ENCODE measurements at places on chromosomes 3 and 15.

- DNase-seq = no peak
Measured at GRCh38 chr15:89211678-89212170, 9.7 kb downstream of the RLBP1 start.

GRCh38 chr3:73513260-73513659 is 111.5 kb downstream of the PDZRN3 start:
- DNase-seq = no peak

DNA sequence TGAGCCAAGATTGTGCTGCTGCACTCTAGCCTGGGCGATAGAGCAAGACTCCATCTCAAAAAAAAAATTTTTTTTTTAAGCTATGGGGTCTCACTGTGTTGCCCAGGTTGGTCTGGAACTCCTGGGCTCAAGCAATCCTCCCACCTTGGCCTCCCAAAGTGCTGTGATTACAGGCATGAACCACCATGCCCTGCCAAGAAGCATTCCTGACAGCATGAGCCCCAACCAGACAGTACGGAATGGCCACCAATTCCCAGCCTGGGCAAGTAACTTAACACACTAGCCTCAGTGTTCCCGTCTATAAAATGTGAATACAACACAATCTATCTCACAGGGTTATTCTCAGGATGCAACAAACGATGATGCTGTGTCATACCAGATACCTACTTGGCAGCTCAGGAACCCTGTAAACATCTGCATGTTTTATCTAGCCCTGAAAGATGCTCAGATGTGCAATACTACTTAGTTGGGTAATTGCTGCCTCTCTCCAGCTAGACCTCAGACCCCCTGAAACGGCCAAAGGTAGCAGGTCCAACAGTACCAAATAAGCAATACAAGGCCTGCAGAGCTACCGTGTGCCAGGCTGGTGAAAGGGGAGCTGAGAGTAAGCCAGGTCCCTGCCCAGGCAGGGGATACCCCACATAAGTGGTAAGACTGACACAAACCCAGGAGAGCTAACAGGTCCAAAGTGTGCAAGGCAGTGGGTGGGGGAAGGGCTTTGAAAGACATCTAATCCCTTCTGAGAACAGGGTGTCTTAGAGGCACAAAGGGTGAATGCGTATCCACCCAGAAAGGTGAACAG is 1.9 kb downstream of the TKT start:
- DNase-seq = no peak

- no peak for DNase-seq
Measured at GRCh38 chr3:30948426-30948825, 54.0 kb upstream of the GADL1 start.

DNA sequence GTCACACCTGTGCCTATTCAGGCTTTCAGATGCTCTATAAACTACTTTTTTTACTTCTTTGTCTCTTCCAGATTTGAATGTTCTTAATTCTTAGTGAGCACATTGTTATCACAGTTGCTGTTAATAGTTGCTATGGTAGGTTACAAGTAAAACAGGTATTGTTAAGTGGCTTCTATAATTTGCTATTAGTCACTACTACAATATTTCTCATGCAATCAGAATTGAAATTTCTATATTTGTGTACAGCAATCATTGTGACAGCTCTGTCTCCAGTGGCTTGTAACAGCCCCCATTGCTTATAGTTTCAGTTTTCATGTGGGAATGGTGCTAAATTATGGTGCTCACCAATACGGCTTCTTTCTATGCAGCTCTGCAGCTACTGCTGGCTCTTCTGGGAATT is 318.4 kb upstream of the GOLIM4 start:
- no peak for DNase-seq

DNA sequence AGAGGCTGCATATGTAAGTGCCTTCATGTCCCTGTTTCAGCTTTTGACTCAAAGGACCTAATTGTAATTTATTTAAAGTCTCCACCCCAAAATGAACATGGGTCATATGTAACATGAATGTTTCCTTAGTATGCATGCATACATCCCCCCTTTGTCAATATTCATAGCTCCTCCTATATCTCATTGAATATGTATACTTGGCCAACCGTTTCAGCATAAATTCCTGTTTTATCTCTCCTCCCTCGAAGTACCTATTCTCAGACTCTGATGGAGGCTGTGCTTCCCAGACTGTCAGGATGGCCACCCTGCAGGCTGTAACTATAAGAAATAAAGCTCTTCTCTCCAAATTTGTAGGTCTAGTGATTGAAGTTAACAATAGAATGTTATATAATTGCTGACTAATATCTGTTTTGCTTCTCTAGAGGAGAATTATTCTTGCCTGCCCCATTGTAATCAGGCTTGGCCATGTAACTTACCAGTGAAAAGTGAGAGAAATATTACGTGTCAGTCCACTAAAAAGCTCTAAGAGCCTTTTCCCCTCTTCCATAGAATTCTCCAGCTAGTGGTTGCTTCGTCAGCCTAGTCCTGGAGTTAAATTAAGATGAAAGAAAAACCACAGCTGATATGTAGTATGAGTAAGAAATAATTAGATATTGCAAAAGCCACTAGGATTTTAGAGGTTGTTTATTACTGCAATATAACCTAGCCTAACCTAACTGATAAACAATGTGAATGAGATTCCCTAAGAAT is 245.1 kb downstream of the ZNF385D start:
- DNase-seq = no peak

DNA sequence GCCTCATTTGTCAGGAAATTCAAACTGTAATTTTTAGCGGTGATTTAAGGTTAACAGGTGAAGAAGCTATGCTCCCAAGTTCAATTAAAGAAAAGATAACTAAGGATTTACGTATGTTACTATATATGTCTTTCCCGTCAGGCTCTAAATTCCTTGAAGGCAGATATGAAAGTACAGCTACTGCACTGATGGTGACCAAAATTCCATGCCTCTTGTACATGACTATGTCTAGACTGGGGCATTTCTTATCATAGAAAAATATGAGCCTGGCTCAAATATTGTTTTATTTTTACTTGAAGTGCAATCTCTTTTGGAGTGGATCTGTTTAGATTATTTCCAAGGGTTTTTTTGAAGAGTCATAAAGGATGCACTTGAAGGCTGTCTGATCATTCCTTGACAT is 647.1 kb upstream of the KCNMB2 start:
- no peak for DNase-seq

Data from ELR (cell line).